Activated gamma-delta T cell treated with anti-CD3 and anti-CD28 coated beads, Interleukin-2, amount 50 U/mL, for 16 hours (primary cell): ENCODE measurements at places on chromosomes 4 and X.
A peak's percentile ranks its signal among the peaks of the same experiment; 100 is the strongest.

GRCh38 chrX:87664381-87664780 is 146.8 kb downstream of the KLHL4 start:
- DNase-seq: no peak

DNA sequence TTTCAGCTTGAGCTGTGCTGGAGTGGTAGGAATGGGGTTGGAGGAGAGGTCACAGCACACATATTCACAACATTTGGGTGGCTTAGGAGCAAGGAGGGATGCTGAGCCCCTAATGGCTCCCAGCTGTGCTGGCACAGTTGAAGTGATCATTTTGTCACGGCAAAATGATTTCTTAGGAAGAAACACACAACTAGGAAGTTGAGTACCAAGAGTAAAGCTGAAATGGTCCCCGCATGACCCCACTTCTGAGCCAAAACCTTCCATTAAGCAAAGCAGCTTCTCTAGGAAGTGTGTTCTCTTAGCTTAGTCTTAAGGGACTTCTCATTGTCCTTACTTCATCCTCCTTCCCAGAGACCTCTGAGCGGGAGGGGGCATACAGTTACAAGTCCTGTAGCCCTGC is 12.6 kb downstream of the CAPN6 start:
- no peak for DNase-seq

GRCh38 chr4:165692082-165692481 is 181.0 kb upstream of the TLL1 start:
- DNase-seq: no peak

DNA sequence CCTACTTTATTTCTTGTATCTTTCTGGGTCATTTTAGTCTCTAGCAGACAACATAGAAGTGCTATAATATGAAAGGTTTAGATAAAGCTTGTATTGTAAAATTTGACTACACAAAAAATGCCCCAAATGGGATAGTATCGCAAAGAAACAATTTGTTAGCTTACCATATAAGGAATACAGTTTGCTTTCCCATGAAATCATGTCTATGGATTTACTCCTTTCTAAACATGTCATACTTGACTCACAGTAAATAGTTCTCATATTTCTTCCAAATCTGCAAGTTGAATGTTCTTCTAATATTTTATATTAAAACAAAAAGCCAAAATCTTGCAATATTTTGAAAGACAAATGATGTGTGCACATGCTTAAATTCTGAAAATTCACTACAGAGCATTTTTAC is 103.9 kb downstream of the PPA2 start:
- no peak for DNase-seq

GRCh38 chr4:1347410-1347864 is 429 bp downstream of the UVSSA start:
- peak; percentile 27 for DNase-seq

DNA sequence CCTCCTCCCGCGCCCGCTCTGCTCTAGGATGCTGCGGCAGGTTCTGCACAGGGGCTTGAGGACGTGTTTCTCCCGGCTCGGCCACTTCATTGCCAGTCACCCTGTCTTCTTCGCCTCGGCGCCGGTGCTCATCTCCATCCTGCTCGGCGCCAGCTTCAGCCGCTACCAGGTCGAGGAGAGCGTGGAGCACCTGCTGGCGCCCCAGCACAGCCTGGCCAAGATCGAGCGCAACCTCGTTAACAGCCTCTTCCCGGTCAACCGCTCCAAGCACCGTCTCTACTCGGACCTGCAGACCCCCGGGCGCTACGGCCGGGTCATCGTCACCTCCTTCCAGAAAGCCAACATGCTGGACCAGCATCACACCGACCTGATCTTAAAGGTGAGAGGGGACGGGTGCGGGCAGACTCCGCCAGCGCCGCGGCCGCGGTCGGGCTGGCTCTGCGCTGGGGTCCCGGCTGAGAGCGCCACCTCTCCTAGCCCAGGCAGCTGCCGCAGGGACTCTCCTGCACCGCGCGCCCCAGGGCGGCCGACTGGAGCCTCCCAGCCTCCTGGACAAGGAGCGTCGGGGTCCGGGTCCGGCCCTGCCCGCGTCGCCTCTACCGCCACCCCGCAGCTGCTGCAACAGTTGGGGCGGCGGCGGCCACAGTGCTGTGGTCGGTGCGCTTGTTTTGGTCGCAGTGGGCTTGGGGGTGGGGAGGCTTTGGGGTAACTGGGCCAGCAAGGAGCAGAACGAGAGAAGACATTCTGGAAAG is at the start of gene PTCHD1:
Gene PTCHD1 (plus strand): TSS at position 2 of the 752 bp plus-strand sequence. CDS start 27 bp downstream, at position 29.
- DNase-seq: no peak

DNA sequence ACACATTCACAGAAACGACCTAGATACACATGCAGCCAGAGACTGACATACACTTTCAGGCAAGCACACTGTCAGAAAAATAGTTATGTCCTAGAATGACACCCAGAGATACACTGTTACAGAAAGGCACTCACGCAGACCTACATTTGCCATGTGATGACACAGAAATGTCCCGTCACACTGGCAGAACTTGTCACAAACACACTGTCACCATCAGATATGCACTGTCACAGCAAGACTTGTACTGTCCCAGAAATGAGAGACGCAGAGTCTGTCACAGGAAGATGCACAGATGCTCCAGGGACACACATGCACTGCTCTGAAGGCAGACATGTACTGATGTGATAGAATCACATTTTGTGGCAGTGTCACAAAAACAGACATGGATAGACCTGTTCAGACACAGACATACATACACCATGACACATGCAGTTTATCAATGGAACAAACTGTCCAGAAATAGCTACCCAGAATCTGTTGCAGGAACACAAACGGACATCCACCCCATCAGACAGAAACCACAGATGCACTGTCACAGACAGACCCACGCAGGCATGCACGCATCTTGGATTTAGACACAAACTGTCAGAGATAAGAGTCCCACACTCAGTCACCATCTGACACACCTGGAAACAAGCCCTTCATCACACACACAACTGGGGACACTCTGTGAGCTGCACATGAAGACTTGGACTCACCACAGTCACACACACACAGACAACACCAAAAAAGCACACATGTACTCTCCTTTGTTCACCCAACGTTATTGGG is 1.3 kb upstream of the PIM2 start:
- no peak for DNase-seq

DNA sequence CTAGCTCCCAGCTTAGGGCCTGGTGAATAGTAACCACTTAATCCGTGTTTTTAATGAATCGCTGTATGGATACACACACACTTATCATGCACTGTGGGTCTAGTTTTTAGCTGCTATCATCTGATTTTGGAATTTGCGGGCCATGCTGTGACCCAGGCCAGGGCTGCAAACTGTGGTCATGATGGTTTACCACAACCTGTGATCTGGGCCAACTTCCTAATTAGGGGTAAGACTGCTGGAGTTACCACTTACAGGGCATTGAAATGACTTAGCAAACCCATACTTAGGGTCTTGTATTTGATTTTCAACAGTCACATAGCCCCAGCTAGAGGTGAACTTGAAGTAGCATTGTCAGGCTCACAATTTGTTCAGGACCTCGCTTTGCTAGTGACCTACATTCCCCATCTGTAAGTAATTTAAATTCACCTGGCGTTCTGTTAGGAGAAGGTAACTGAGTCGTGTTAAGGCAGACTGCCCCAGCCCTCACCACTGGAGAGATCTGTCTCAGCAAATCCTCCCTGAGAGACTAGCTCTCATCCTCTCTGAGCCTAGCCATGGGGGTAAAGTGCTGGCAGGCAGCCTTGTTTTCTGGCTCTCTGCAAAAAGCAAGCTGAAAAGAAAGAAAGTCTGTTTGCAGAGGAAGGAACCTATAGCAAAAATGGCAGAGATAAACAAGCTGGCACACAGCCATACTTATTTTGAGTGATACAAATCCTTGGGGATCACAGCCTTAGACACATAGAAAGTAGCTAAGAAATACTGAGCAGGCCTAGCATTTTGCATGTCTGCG is 33.8 kb upstream of the EGFL6 start:
- DNase-seq: no peak

DNA sequence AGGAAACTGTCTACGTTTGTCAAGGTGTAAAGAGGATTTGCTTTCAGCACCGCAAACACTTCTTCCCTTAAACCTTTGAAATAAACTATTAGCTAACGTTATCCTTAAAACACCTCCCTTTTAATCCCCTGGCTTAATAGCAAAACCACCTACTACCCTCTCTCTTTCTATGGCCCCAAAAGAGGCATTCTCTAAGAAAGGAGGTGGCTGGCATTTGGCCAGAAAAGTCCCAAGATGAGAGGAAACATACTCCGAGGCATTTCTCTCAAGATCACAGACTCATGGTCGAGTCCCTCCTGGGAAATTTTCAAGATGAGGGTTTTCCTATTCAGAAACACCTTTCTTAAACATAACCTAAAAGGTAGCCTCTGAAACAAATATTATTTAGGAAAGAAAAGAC is 60.6 kb upstream of the VCX3B start:
- no peak for DNase-seq

DNA sequence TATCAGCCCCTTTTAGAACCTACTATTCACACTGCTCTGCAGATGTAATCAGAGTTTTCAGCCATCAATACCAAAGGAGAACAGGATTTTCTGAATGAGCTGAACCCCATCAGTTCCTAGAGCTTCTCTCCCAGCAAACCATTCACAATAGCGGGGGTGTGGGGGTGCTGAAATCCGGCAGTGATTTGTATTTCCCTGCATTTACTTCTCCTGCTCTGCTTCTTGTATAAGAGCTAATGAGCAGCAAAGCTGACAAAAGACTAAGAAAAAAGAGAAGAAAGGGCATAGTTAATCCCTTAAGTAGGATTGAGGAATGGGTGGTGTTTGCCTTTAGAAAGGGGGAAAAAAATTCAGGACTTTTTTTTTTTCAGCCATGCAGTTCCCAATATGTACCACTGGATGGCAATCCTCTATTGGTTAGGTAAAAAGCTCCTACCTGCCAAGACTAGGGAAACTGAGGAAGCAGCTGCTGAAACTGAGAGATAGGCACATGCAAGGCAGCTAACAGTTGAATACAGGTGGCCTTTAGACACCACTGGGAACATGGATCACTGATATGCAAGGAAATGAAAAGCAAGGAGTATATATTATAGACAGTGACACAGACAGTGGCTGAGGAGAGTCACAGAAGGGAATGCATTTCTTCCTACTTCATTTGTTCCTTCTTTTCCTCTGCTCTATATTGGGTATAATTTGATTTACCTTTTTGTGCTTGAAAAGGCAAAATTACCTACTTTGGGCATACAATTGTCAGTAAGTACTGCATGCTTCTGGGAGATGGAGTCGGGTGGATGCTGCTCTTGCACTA is 217.9 kb downstream of the HS6ST2 start:
- DNase-seq: no peak

DNA sequence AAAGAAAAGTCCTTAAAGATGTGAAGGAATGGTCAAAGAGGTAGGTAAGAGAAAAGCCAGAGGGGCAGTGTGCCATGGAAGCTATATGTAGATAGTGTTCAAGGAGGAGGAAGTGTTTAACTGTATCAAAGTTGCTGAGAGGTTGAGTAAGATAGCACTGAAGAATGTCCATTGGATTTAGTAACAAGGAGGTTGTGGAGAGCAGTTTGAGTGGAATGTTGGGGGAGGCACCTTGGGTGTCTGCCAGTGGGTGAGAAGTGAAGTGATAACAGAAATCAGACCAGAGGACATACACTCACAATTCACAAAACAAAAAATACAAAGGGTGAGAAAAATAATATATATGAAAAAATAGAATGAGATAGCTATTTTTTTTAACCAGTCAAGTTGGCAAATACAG is 121.3 kb upstream of the AMOT start:
- DNase-seq: no peak

DNA sequence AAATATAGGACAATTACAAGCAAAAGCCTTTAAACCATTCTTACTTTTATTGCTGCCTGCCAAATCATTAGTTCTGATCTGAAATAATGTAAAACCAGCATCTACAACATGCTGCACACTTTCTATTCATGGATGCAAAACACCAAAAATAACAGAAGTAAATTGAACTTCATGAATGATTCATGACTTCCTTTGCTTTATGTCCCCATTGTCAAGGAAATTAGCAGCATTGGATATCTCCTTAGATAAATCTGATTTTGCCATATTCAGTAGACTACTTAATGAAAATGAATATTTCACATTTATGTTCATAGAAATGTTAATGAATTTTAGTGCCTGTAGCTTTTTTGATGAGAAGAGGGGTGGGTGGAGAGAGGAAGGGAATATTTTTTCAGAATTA is 132.6 kb downstream of the COMMD8 start:
- DNase-seq: no peak
